Activated CD4-positive, alpha-beta T cell treated with anti-CD3 and anti-CD28 coated beads, Interleukin-2, amount 50 U/mL, for 1 hour (primary cell): ENCODE measurements at places on chromosomes 1 and 21.

- DNase-seq: no peak
These were observed 12.0 kb downstream of the CAPN2 start for GRCh38 chr1:223724376-223724775.

DNA sequence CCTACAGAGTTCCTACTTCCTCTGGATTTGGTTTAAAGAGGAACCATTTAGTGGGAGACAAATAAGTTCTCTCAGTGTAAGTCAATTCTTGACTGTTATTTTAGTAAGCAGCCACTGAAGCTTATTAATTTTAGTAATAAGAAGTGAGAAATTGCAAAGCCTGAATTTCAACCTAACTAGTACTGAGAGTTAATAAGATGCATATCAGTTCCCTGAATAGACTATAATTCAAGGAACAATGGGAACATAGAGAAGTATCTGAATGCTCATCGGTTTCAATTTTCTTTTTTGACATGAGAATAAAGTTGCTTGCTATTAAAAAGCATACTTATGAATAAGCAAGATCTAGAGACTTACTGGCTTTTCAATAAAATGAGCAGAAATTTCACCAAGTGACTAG, 8.0 kb upstream of the PPT1 start:
- DNase-seq: no peak

DNA sequence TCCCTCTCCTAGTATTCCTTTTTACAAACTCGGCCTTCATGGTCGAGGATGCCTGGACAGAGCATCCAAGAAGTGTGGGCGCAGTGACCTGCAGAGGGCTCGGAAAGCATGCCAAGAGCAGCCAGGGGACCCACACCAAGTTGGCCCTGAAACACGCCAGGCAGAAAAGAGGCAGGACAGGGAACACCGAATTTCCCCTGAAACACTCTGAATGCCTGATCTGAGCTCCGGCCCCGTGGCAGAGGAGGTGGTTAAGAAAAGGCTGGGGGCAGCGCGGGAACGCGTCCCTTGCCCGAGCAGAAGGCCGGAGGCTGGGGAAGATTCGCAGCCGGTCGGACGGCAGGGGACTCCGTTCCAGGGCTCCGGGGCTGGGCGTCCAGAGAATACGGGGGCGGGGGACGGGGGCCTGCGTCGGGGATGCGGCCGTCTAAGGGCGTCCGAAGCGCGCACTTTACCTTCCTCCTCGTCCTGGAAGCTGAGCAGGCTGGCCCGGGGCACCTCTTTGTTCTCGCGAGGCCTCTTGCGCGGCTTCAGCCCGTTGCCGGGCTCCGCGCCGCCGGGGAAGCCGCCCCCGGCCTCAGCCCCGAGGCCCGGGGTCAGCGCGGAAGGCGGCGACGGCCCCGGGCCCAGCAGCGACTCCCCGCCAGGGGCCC, 558 bp downstream of the PAXBP1 start:
- peak; percentile 38 for DNase-seq

DNA sequence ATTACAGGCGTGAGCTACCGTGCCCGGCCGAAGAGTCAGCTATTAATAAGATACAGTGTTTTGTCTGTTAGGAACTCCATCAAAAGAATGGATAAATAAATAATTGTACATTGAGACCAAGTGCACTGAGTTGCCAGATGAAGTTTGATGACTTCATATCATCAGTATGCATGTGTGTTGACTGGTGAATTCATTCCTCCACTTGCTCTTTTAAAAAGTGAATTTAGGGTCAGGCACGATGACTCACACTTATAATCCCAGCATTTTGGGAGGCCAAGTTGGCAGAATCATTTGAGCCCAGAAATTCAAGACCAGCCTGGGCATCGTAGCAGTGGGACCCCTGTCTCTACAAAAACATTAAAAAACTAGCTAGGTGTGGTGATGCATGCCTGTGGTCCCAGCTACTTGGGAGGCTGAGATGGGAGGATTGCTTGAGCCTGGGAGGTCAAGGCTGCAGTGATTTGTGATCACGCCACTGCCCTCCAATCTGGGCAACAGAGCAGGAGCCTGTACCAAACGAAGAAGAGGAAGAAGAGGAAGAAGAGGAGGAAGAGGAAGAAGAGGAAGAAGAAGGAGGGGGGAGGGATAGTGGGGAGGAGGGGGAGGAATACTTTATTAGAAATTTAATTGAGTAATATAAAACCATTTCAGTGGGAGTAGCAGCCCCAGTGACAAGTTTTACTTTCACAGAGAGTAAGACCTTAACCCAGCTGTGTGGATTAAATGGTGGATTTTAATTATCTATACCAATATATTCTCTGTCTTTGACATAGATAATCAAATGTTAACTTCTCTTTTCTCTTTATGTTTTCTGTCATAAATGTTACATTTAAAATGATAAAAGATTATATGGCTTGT, 74.9 kb downstream of the CCDC18 start:
- no peak for DNase-seq

DNA sequence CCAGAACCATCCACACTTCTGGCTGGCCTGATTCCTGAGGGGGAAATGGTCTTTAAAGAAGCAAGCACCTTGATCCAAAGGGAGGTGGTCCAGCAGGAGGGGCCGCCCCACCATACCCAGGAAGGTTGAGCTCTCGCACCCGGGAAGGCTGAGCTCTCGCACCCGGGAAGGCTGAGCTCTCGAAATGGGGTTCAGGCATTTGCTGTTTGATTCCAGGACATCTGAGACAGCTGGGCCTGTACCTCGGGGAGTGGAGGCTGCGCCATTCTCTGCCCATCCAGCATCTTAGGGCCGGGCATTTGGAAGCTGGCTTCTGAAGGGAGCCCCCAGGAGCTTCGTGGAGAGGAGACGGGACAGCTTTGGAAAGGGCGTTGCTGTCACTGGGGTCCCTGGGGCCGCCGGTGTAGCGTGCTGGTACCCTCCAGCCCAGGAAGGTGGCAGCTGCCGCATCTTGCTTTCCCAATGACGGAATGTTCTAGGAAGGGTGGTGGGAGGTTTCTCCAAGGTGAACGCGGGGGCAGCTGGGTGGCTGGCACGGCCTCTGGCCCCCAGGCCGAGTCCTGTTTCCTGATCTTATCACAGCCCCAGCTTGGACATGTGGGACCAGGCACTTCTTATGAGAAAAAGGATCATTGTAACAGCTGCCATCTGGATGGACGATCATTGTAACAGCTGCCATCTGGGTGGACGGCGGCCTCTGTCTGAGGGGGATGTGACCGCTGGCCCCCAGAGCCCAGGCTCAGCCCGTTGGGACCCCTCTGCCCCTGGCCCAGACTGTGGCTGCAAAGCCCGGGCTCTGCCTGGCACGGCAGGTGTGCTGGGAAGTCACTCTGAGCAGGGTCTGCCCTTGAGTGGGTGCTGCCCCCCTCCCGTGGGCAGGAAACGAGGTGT, 61.6 kb downstream of the COL18A1 start:
- DNase-seq: no peak

DNA sequence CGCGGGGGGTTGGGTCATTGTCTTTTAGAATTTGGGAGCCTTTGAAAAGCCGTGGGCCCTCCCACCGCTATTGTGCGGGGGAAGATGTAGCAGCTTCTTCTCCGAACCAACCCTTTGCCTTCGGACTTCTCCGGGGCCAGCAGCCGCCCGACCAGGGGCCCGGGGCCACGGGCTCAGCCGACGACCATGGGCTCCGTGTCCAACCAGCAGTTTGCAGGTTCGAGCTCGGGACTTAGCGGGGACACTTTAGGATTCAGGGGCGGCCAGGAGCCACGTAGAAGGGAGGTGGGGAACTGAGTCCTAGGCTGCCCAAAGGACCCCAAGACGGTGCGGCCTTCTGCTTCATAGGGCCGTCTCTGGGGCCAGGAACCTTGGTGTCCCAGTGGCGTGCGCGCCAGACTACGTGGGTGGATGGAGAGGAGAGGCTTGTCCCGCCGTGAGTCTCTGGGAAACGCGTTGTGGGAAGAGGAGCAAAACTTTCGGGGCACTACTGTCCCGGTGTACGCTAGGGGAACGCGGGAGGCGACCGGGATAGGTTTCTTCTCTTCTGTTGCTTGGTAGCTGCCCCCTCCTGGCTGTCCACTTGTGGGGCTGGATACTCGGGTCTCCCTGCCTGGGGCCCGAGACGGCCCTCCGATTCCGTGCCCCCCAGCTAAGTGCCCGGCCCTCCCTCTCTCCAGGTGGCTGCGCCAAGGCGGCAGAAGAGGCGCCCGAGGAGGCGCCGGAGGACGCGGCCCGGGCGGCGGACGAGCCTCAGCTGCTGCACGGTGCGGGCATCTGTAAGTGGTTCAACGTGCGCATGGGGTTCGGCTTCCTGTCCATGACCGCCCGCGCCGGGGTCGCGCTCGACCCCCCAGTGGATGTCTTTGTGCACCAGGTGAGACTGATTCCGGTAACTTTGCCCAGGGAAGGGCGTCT, at the start of gene LIN28A:
TSS of gene LIN28A (plus strand) at position 112 of the 918 bp plus-strand sequence. CDS start at position 187, 75 bp downstream.
- DNase-seq: no peak

- DNase-seq: no peak
These were observed 198.1 kb upstream of the KIAA0040 start for GRCh38 chr1:175390522-175391254.
